Stimulated activated CD8-positive, alpha-beta memory T cell treated with anti-CD3 and anti-CD28 coated beads, Interleukin-4, amount 100 ng/mL, for 1 hour (primary cell): ENCODE measurements at places on chromosomes 4 and X.

DNA sequence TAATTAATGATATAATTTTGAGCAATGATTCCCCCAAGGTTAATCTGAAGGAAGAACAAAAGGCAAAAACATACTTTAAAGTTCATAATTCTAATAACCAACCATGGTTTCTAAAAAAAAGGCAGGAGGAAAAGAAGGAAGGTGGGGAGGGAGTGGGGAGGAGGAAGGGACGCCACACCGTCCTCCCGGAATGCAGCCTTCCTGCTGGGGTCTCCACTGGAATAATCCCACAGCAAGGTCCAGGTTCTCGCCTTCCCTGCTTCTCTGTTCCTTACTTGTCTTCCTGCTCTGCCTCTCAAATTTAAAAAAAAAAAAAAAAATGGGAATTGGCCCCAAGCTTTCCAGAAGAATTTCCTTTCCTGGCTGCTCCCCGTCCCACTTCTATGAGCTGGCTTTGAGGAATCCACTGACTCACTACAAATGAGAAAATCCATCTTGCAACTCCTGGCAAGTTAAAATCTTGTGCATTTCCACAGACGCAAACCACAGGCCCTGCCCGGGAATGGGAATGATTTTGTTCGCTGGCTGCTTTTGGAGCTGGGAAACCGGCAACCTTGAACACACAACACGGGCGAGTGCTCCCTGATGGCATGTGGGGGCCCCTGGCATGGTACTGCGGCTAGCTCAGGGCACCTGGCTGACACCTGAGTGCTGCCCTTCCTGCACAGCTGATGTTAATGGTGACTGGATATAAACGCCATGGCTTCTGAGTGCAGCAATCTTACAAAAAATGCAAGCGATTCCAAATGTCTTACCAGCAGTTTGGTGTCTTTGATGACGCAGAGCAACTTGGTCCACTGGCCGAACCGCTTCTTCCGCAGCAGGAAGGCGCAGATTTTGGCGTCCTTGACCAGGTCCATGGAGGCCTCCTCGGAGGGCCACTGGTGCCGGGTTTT is 97.0 kb downstream of the AFAP1 start:
- DNase-seq = no peak

DNA sequence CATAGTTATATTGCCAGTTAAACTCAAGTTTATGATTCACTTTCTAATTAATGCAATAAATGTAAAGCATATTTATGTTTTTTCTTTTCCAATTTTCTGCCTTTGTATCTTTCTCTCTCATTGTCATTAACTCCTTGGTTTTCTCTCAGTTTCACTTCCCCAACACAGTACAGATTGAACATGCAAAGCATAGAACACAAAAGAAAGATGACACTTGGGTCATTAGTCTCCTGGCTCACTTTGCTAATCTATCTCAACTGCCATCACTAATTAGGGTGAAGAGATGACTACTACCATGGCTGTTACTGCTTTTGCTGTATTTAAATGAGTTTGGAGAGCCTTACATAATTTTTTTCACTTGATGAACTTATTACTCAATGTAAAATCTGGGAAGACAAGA is 12.3 kb upstream of the NAA11 start:
- DNase-seq = no peak

DNA sequence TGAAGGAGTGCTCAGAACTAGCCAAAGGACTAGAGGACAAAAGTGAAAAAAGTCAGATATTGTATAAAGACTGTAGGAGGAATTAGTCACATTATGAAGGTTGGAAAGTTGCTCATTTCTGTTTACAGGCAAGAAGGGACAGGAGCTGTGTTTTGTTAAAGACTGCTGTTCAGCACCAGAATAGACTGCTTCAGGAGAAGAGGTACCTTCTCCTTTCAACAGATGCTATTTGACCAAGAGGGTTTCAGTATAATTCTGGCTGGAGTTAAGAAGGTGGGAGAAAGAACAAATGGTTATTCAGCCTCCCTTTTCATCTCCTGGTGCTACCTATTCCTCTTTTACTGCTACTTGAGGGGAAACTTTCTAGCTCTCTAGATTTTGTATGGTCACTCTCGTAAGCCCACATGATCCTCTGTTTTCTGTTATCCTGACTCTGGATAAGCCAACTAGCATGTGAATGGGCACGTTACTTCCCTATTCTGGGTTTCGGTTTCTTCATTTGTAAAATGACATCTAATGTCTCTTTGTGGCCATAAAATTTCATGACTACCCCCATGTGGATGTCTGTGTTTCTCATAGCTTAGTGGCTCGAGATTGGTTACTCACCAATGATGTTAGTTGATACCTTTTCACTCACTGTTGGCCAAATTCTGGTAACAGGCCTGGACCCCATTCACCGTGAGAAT is 68.9 kb downstream of the SH2D1A start:
- no peak for DNase-seq

- DNase-seq = no peak
Measured at GRCh38 chrX:118220509-118220908, 103.9 kb upstream of the KLHL13 start.

DNA sequence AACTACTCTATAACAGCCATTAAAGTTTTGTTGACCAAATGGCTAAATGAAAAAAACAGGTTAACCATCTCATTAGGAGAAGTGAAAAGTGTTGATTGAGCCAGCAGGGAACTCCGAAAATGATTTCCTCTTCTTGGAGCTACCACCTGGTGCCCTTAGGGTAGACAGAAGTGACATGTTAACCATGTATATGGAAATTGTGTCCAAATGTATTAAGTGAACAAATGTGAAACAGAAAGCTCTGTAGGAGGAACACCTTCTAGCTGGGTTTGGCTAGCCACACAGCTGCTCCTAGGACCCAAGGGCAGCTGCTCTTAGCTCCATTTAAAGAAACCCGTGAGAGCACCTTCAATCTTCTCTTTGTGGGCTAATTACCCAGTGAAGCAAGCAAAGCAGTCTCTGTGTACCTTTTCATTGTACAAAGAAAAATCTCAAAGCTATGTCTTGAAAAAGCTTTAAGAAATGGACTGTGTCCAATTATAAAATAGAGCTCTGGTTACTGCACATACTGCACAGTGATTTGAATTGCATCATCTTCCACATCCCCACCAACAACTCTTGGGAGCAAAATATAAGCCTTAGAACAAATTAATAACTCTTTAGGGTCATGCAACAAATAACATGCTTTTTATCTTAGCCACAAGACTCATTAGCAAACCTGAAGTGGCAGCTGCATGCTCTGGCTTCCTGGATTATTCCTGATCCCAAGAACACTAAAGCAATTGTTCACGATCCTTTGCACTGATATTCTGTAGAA is 59.2 kb upstream of the PARM1 start:
- DNase-seq = no peak

DNA sequence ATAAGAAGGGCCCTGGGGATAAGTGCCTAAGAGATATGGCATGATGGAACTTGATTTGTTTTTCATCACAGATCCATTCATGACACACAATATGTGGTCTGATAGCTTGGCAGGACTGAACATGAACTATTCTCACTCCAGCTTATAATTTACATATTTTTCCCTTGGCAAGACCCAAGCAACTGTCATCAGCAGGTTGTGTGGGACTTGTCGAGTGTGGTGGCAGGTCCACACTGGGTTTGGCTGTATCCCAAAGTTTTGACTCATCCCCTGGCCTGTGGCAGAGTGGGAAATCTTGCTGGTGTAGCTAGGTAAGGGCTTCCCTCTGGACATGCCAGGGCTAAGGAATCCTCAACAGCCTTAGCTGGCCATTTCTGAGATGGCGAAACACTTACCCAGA is 81.0 kb upstream of the STIM2 start:
- no peak for DNase-seq

DNA sequence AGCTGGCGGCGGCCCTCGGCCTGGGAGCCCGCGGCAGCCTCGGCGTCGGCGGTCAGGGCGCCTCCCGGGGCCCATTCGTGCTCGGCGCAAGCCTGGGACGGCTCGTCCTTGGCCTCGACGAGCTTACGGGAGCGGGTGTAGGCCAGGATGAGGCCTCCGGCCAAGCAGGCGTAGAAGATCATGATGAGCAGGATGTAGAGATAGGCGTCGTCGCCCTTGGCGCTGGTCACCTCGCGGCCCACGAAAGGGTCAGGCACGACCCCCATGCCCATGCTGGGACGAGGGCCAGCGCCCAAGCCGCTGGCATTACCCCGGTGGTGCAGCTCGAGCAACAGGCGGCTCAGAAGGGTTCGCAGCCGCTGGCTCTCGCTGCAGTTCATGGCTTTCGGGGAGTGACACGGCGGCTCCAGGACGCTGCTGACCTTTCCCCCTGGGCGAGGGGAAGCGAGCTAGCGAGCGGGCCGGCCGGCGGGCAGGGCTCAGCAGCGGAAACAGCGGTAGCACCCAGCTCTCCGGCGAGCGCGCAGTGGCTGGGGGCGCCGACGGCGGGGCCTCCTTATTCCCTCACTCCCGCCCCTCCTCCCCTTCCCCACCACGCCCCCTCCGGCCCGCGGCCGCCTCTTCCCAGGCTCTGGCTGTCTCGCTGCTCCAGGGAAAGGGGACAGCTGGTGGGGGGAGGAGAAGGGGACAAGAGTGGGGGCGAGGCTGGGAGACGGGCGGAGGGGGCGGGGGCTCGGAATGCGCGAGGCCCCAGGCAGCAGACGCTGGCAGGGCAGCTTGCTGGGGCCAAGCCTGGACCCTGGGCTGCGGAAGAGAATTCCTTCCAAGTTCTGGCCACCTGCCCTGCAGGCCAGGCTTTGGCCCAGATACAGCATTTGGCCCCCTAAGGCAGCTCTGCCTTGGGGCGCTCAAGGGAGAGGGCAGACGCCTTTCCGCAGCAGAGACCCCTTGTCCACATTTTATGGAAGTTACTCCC is at the start of gene KCNE5:
Gene KCNE5, minus strand, starts transcription at position 532 of the 976 bp plus-strand sequence. Its CDS starts 152 bp downstream, at position 380.
- DNase-seq = no peak

DNA sequence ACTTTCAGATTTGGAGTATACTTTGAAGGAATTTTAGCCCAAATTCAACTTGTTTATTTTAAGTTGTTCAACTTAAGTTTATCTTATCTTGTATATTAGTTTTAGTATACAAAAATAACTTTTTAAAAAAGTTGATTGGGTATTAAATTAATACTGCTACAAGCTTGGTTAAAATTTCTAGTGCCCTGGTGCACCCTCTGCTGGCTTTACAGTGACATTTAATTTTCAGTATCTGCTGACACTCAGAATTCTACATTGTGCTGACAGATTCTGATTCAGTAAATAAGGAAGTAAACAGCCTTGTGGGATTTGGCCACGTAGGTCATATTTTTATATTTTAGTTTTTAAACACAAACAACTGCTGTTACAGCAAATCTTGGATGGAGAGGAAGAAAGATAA is 2.9 kb downstream of the EDA start:
- DNase-seq = no peak

- DNase-seq = no peak
Measured at GRCh38 chrX:110915111-110915510, 119.5 kb upstream of the CHRDL1 start.

DNA sequence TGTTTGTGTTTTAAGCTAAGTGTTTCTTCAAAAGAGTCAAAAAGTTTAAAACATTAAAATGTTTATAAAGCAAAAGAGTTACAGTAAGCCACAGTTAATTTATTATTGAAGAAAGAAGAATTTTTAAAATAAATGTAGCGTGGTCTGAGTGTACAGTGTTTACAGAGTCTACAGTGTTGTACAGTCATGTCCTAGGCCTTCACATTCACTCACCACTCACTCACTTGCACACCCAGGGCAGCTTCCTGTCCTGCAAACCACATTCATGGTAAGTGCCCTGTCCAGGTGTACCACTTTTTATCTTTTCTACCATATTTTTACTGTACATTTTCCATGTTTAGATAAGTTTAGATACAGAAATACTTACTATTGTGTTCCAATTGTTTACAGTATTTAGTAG is 239.7 kb upstream of the AGA start:
- no peak for DNase-seq

GRCh38 chr4:164753873-164754488 is at the start of gene SMIM31:
SMIM31 (plus strand) TSS chr4:164754131; CDS start chr4:164770444, 16,313 bp downstream.
- DNase-seq = no peak

DNA sequence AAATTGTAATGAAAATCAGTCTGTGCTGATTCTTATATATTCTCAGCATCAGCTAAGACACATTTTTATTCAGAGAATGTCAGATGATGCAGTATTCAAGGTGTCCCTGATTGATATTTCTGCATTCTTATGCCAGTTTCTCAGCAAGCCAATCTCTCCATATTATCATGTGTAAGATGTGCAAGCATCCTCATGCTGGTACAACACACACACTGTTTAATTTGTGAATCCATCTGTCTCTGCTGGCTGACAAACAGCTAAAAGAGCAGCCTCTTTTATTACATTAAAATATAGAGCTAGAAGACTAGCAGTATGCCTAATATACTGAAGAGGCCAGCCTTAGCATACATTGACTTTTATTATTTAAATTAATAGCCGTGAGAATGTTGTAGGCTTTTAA is 502.9 kb upstream of the GNPDA2 start:
- no peak for DNase-seq

DNA sequence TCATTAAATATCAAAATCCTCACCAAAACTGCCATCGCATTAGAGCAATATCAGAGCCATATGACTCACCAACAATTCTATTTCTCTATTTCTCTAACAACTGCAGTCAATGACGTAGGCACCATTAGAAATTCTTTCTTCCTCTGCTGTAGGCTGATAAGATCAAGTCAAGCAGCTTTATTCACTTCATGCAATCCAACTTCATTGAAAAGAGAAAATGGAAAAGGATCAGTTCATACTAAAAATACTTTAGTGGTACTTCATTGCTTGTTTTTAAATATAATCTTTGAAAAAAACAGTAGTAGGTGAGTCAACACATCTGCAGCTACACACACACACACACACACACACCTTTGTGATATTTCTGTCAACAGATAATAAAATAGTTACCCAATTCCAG is 345.3 kb upstream of the TENM3 start:
- no peak for DNase-seq

DNA sequence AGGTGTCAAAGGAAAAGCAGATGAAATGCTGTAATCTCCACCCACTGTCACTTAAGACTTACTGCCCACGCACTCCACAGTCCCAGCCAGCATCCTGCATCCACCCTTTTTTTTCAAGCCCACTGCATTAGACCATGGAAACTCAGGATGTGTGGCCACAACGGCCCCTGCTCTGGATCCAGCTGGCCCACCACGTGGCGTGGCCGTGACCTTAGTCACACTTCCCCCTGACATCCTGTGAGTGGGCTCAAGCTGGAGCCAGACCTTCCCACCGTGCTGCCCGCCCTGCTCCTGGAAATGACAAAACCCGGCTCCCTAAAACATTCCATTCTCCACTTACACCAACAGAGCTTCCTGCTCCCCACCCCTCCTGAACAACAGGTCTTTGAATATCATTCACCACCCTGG is 588.3 kb upstream of the DIPK2B start:
- no peak for DNase-seq

DNA sequence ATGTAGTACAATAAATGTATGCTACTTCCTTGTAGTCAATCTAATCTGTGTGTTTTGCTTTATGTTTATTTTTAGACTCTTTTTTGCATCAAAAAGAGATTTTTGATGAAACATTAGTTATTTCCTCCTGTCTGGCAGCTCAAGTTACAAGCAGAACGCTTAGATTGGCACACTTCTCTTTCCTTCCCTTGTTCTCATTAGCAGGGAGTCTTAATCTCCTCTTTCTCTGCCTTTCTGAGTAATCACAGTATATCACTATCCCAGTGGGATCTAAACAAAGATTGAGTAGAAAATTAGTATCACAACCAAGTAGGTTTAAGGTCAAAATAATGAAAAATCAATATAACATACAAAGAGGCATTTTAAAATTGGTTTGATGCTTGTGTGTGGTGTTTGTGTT is 1192.6 kb downstream of the C4orf33 start:
- no peak for DNase-seq
